CD4-positive, alpha-beta memory T cell (primary cell): ENCODE measurements at places on chromosomes 4 and X.
A peak's percentile ranks its signal among the peaks of the same experiment; 100 is the strongest.

DNA sequence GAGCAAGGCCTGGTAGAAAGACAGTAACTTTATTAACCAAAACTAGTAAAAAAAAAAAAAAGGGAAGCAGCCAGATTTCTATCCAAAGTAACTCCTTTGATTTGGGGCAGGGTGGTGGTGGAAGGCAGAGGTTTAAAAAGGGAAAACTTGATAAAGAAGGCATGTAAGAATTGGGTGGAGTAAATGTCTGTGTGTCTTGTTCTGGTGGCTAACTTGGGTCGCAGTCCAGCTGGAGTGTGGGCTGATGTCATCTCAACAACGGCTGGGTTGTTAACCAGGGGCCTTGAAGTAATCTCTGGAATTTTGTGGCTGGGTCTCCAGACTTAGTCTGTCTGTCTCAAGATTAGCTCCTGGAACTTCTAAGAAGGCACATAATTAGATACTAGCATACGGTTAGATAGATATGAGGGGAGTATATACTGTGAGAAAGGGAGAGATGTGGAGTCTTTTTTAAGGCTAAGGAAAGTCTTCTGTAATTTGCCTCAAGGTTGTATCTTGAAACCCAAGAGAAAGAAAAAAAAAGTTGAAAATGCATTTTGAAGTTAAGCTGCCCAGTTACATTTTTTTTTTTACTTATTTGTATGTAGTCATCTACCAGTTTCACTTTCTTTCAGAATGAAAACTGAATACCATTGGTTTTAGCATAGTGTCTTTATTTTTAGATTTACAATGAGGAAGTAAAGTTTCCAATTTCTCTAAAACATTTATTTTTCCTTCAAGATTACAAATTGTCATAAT is 48.3 kb downstream of the MTHFD2L start:
- DNase-seq = no peak

- DNase-seq = no peak
Observed at GRCh38 chr4:105277702-105278101, 131.0 kb downstream of the TET2 start.

DNA sequence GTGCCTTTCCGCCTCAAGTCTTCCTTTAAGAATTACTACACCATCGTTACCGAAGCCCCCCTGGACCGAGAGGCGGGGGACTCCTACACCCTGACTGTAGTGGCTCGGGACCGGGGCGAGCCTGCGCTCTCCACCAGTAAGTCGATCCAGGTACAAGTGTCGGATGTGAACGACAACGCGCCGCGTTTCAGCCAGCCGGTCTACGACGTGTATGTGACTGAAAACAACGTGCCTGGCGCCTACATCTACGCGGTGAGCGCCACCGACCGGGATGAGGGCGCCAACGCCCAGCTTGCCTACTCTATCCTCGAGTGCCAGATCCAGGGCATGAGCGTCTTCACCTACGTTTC is 2.2 kb downstream of the PCDH10 start:
- no peak for DNase-seq

- no peak for DNase-seq
Observed at GRCh38 chrX:23334848-23335599, at the start of gene PTCHD1. PTCHD1 (plus strand) TSS chrX:23334849; CDS start chrX:23334876, 27 bp downstream.

DNA sequence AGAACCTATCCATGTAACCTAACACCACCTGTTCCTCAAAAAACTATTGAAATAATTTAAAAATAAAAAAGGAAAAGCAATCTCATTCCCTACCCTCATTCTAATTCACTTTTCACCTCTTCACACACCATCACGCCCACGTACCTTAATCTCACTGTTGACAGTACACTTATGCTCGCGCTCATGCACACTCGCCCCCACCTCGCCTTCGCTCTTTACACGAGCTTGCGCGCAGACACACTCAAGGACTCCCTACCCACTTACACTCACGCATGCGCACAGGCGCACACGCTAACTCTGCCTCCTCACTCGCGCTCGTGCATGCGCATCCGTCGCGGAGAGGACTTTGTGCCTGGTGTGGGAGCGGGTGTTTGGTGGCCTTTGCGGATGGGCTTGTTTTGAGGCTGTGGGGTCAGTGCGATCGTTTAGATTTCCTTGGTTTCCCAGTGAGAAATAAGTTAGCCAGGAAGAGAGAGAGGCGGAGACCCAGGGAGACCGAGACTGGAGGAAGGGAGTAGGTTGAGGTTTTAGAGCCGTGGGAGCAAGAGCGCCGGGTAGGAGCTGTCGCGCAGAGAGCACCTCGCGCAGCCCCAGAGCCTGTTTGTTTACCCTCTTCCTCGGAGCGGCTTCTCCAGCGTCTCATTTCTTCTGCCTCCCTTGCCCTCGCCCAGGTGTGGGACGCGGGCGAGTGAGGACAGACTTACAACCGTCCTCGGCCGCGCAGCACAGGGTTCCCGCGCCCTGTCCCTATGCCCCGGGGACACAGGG is 8.1 kb upstream of the GSX2 start:
- peak; percentile 83 for DNase-seq

DNA sequence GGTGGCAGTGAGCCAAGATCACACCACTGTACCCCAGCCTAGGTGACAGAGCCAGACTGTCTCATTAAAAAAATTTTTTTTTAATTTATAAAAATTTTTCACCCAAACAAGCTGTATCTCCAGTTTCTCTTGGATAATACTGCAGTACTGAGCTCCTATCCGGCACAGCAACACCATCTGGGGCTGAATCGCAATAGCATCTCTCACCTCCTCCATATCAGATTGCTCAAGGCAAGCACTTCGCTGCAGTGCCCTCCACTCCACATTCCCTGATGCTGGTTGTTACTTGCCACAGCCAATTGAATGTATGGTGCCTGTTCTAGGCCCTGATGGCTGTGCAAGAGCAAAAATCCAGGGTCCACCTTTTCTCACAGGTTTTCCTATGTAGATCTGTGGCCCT is 69.3 kb upstream of the FAM241A start:
- DNase-seq = no peak

DNA sequence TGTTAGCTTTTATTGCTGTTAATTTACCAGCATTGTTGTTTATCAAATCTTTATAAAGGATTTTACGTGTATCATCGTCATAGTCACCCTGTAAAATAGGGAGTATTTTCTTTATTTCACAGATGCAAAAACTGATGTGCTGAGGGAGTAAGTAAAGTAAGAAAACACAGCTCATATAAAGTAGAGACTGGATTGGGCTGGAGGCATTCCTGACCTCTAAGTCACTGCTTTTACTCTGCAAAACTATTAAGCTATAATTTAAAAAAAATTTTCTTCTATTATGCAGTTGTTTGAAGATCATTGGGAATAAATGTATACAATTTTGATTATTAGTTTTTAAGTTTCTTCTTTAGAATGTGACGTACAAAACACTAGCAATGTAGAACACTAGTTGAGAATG is 45.9 kb downstream of the NUDT6 start:
- no peak for DNase-seq

- DNase-seq = no peak
Observed at GRCh38 chr4:147586637-147587036, 30.6 kb upstream of the TMEM184C start.

DNA sequence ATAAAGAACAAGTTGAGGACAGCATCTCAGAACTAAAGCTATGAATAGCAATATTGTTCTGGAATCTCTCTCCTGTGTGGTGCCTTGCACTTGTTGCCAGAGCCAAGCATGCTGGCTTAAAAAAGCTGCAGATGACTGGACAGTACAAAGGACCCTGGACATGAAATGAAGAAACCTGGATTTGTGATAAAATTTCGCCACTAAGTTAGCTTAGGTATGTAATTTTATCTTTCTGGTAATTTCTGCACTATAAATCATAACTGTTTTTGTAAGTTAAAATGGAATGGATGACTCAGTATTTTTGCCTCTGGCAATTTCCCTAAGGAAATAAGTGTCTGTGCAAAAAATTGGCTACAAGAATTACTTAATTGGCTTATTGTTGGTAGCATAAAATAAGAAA is 317.2 kb downstream of the CAMK2D start:
- no peak for DNase-seq

- no peak for DNase-seq
Observed at GRCh38 chr4:112526061-112526460, 10.1 kb upstream of the NEUROG2 start.

DNA sequence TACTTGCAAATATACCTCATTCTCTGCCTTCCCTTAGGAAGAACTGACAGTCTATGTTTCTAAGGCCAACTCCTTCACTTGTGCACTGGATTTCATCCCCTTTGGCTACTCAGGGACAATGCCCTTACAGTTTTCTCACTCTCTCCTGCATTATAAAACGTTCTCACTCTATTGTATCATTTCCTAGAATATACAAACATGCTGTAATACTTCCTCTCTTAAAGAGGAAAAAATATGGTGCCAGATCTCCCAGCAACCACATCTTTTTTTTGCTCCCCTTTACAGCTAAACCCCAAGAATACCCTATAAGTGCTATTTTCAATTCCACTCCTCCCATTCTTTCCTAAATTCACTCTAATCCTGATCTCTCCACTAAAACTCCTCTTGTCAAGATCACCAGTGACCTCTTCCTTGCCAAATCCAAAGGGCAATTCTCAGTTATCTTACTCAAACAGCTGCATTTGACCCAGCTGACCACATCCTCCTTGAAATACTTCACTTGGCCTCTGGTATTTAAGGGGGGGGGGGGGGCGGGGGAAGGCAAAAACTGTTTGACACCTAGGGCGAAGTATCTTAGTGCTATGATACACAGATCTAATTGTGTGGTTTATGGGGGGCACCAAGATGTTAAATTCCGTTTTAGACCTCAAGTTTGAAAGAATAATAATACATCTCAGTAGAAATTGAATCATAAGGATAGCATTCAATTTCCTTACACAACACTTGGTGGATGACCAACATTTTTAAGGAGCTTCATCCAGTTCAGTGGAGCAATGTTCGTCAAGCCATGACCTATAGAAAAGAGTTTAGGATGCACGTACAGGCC is 1.6 kb downstream of the RCHY1 start:
- no peak for DNase-seq

DNA sequence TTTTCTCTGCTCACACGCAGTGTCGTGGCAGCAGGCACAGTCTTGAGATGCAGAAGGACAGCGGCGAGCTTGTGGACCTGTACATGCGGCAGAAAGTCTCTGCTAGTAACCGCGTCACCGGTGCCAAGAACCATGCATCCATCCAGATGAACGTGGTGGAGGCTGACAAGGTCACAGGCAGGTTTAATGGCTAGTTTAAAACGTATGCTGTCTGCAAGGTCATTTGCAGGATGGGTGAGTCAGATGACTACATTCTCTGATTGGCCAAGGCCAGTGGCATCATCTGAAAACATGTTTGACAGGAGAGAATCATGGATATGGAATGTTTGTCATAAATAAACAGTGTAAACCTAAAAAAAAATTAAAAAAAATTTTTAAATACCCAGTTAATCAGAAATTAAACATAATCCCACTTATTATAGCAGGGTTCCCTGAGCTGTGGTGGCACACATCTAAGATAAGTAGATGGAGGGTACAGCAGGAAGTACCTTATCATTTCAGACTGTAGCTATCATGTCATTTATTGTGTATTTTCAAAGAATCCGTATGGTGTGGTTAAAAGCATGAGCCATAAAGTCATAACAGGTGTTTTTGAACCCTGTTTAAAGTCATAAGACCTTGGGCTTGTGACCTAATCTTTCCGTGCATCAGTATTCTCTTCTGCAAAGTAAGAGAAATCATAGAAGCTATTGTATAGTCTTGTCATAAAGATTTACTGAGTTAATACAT is 7.5 kb upstream of the BMP2K start:
- no peak for DNase-seq

GRCh38 chr4:149398993-149399392 is 416.6 kb downstream of the IQCM start:
- DNase-seq = no peak

DNA sequence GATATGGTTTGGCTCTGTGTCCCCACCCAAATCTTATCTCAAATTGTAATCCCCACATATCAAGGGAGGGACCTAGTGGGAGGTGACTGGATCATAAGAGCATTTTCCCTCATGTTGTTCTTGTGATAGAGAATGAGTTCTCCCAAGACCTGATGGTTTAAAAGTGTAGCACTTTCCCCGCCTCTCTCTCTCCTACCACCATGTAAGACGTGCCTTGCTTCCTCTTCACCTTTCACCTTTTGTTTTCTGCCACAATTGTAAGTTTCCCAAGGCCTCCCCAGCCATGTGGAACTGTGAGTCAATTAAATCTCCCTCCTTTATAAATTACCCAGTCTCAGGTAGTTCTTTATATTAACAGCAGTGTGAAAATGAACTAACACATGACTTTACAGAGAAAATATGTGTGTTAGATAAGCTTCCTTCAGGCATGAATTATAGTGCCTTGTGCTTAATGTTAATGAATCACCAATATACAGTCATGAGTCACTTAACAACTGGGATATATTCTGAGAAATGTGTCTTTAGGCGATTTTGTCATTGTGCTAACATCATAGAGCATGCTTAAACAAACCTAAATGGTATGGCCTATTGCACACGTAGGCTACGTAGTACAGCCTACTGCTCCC is 37.9 kb downstream of the PDGFC start:
- no peak for DNase-seq

- no peak for DNase-seq
Observed at GRCh38 chr4:48079972-48080391, 54.1 kb downstream of the TXK start.

- no peak for DNase-seq
Observed at GRCh38 chr4:153780221-153780620, 8.7 kb downstream of the SFRP2 start.

- no peak for DNase-seq
Observed at GRCh38 chrX:123215397-123216089, 31.5 kb downstream of the GRIA3 start.

GRCh38 chr4:87103691-87104187 is 116.7 kb downstream of the KLHL8 start:
- peak; percentile 81 for DNase-seq

GRCh38 chrX:267771-268261 is 13.4 kb upstream of the PLCXD1 start:
- DNase-seq = no peak

DNA sequence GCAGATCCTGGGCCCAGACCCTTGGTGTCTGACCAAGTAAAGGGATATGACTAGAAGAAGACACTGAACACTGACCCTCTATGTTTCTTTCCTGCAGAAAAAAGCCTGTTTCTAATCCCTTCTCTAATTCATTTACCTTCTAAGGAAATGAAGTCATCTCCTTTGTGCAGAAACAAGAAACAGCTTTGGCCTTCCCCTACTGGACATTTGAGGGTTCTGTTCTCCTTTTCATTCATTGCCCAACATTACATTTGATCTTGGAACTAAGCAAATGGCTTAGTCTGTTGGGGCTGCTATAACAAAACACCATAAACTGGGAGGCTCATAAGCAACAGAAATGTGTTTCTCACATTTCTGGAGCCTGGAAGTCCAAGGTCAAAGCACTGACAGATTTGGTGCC is 20.0 kb downstream of the HCCS start:
- DNase-seq = no peak

DNA sequence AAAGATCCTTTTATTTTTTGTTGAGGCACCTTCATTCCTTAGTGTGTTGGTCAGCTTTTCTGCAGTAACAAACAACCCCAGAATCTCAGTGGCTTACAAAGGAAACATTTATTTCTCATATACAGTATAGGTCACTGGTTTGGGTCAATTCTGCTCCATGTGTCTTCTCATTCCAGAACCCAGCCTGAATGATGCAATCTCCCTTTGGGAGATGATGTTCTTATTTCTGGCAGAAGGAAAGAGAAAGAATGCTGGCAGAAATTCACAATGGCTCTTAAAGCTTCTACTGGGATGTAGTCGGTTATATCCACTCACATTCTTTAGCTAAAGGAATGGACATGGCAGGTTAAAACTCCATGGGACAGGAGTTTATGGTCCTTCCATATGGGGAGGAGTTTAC is 42.3 kb downstream of the IDS start:
- no peak for DNase-seq
